Lower lobe of right lung (tissue), 2 donors: ENCODE measurements at places on chromosomes 7 and 10.

DNA sequence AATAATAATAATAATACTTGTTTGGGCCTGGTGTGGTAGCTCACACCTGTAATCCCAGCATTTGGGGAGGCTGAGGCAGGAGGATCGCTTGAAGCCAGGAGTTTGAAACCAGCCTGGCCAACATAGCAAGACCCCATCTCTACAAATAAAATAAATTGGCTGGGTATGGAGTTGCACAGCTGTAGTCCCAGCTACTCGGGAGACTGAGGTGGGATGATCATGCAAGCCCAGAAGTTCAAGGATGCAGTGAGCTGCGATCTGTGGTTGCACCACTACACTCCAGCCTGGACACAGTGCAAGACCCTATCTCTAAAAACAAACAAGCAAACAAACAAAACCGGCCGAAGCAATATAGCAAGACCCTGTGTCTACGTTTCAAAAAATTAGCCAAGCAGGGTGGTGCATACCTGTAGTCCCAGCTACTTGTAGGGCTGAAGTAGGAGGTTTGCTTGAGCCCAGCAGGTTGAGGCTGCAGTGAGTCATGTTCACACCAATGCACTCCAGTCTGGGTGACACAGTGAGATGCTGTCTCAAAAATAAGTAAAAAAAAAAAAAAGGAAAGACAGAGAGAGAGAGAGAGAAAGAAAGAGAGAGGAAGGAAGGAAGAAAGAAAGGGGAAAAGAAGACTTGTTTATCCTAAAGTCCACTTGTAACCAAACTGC lies 85.6 kb upstream of the KDM7A start:
- no peak overlapping the region for H3K27ac ChIP-seq
- no peaks in the 10 kb centered on the region for H3K4me1 ChIP-seq
- no peak overlapping the region for H3K4me3 ChIP-seq

DNA sequence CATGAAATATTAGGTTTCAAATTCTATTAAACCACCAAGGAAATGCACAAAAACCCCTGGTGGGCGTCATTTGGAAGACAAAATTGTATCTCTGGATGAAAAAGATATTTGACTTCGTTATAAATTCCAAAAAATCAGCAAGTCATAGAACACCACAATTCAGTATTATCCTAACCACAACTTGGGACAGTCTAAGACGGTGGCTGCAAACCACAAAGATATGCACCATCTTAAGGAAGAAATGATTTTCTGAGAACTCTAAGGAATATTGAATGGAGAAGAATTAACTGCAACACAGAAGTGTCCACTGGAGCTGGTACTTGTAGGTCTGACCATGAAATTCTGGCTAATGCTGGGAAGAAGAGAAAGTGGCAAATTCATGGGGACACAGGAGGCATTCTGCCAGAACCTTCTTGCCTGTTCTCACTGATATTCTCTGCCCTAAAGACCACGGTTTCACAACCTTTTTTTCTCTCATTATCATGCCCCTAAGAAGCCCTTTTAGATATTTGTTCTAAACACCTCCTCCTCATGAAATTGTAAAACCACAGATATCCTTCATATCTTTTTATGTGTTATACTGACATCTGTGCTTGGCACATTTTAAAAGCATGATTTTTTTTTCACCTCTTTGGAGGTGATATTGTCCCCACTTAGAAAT lies 92.9 kb downstream of the SFMBT2 start:
- H3K27me3 ChIP-seq = no peaks in the 10 kb centered on the region
- peaks cover 13% of the 10 kb centered on the region for H3K4me1 ChIP-seq
- no peaks in the 10 kb centered on the region for H3K36me3 ChIP-seq

- no peak for DNase-seq
- H3K4me1 ChIP-seq = peaks cover 22% of the 10 kb centered on the region
- peaks cover 68% of the 10 kb centered on the region for H3K36me3 ChIP-seq
- no peak overlapping the region for H3K4me3 ChIP-seq
- H3K27ac ChIP-seq = no peak overlapping the region
Measured at GRCh38 chr10:125828311-125828710, 5.0 kb downstream of the BCCIP start.

GRCh38 chr7:88366845-88367244 lies 60.2 kb upstream of the STEAP4 start:
- H3K27me3 ChIP-seq = no peaks in the 10 kb centered on the region
- H3K4me1 ChIP-seq = no peaks in the 10 kb centered on the region
- DNase-seq = no peak
- no peaks in the 10 kb centered on the region for H3K36me3 ChIP-seq
- H3K27ac ChIP-seq = no peak overlapping the region

- H3K4me1 ChIP-seq = no peaks in the 10 kb centered on the region
- no peak overlapping the region for H3K27ac ChIP-seq
- no peaks in the 10 kb centered on the region for H3K27me3 ChIP-seq
- no peak for DNase-seq
- H3K36me3 ChIP-seq = no peaks in the 10 kb centered on the region
Measured at GRCh38 chr10:130963786-130964522, 347.6 kb downstream of the TCERG1L start.

DNA sequence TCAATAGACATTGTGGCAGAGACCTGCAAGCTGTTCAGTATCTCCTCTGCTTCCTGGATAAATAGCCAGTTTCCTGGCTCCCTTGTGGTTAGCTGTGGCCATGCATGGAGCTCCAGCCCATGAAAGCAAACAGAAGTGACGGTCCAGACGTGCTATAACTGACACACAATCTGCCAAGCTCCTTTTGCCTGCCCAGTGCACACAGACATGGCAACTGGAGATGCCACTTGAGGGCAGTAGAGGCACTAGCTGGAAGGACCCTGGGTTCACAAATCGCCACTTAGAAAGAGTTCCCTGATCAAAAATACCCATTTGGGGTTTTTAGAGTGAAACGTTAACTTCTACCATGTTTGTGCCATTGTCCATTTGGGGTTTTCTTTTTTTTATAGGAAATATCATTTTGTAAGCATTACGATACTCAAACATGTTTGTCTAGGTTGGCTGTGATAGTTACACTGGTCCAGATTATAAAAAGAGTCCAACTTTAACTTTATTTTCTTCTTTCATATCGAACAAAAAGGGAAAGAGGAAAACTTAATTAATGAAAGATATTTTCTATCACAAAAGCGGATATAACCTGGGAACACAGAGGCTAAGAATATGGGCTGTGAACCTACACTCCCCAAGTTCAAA lies 31.3 kb downstream of the KIN start:
- peaks cover 97% of the 10 kb centered on the region for H3K36me3 ChIP-seq
- no peak overlapping the region for H3K27ac ChIP-seq
- no peaks in the 10 kb centered on the region for H3K4me1 ChIP-seq
- no peaks in the 10 kb centered on the region for H3K27me3 ChIP-seq

GRCh38 chr7:85184599-85185423 lies 2.0 kb downstream of the SEMA3D start:
- H3K27ac ChIP-seq = peak overlapping the region; percentile 62
- peaks cover 15% of the 10 kb centered on the region for H3K27me3 ChIP-seq

- no peaks in the 10 kb centered on the region for H3K36me3 ChIP-seq
- H3K4me3 ChIP-seq = no peak overlapping the region
- DNase-seq = no peak
- H3K27ac ChIP-seq = no peak overlapping the region
Measured at GRCh38 chr7:144105211-144105610, 4.2 kb upstream of the OR2A2 start.

GRCh38 chr10:110651044-110651958 lies 7.2 kb downstream of the RBM20 start:
- H3K27me3 ChIP-seq = peaks cover 65% of the 10 kb centered on the region
- H3K4me1 ChIP-seq = no peaks in the 10 kb centered on the region
- H3K4me3 ChIP-seq = no peak overlapping the region
- H3K27ac ChIP-seq = no peak overlapping the region
- no peak for DNase-seq
- no peaks in the 10 kb centered on the region for H3K36me3 ChIP-seq

DNA sequence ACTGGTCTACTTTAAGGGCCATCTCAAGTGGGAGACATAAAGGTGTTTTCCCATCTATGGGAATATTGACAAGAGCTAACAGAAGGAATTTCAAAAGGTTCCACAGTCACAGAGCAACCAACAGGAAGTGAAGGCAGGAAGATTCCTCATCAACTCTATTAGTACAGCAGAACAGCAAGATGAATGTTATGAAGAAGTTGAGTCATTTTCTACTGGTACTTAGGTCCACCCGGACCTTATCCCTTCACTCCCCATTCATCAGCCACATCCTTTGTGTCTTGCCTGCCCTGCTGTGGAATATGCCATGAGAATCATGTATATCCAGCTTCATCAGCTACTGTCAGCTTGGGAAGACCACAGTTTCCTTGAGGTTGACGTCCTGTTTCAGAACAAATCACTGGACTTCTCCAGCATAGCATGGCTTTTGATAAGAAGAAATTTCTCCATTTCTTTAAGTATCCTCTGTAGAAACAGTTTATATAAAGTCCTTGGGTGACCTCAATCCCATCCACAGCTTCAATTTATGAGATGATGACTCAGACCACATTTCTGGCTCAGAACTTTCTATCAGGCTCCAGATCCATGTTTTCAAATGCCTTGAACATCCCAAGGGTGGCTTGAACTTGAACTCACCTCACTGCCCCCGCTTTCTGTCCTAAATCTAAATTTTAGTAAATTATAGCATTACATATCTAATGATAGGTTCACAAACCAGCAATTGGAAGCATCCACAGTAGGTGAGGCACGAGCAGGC lies 84.9 kb upstream of the AGK start:
- no peak overlapping the region for H3K27ac ChIP-seq
- no peaks in the 10 kb centered on the region for H3K36me3 ChIP-seq
- DNase-seq = no peak
- H3K27me3 ChIP-seq = no peaks in the 10 kb centered on the region

GRCh38 chr7:22140578-22140977 lies 194.9 kb upstream of the CDCA7L start:
- peaks cover 84% of the 10 kb centered on the region for H3K36me3 ChIP-seq
- peak overlapping the region; percentile 22 for H3K27ac ChIP-seq
- no peak overlapping the region for H3K4me3 ChIP-seq
- no peak for DNase-seq
- H3K27me3 ChIP-seq = no peaks in the 10 kb centered on the region

DNA sequence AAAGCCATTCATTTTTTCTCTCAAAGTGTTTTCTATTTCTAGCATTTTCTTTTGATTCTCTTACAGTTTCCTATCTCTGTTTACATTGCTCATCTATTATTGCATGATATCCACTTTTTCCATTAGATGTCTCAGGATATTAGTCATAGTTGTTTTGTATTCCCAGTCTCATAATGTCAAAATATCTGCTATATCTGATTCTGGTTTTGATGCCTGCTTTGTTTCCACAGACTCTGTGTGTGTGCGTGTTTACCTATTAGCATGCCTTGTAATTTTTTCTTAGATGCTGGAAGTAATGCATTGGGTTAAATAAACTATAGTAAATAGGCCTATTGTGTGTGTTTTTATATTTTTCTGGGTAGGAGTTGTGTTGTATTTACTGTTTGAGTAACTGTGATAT lies 1126.3 kb downstream of the SORCS1 start:
- no peaks in the 10 kb centered on the region for H3K36me3 ChIP-seq
- no peak overlapping the region for H3K4me3 ChIP-seq
- H3K4me1 ChIP-seq = no peaks in the 10 kb centered on the region
- no peak for DNase-seq
- H3K27ac ChIP-seq = no peak overlapping the region
- no peaks in the 10 kb centered on the region for H3K27me3 ChIP-seq

- no peak overlapping the region for H3K27ac ChIP-seq
- no peak for DNase-seq
- H3K4me1 ChIP-seq = no peaks in the 10 kb centered on the region
- peaks cover 8% of the 10 kb centered on the region for H3K36me3 ChIP-seq
- no peaks in the 10 kb centered on the region for H3K27me3 ChIP-seq
- no peak overlapping the region for H3K4me3 ChIP-seq
Measured at GRCh38 chr7:30646154-30646553, 36.1 kb downstream of the CRHR2 start.

- no peak overlapping the region for H3K4me3 ChIP-seq
- no peaks in the 10 kb centered on the region for H3K4me1 ChIP-seq
- H3K27ac ChIP-seq = no peak overlapping the region
- no peaks in the 10 kb centered on the region for H3K36me3 ChIP-seq
- DNase-seq = no peak
- no peaks in the 10 kb centered on the region for H3K27me3 ChIP-seq
Measured at GRCh38 chr7:158576050-158576762, 11.4 kb downstream of the PTPRN2 start.

DNA sequence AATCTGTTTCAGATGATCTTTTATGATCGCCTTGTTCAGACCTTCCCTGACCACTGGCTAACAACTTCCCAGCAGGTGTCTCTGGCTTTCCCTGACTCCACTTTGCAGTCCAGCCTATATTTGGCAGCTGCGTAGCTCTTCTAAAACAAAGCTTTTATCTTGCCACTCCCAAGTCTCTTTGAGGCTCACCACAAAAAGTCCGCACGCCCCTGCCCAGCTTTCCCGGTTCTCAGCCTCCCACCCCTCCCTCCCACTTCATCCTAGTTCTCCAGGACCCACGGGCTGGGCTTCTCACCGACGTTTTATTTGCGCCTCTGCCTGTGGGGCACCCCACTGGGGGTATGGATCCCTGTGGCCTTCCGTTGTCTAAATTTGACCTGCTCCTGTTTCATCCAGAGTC lies 58.9 kb upstream of the USP6NL start:
- no peak for DNase-seq
- H3K36me3 ChIP-seq = no peaks in the 10 kb centered on the region
- H3K4me1 ChIP-seq = no peaks in the 10 kb centered on the region
- H3K4me3 ChIP-seq = no peak overlapping the region

GRCh38 chr7:56079450-56080185 lies 13.1 kb downstream of the PHKG1 start:
- peaks cover 18% of the 10 kb centered on the region for H3K4me1 ChIP-seq
- H3K36me3 ChIP-seq = peaks cover 34% of the 10 kb centered on the region
- H3K4me3 ChIP-seq = no peak overlapping the region
- peak; percentile 65 for DNase-seq
- H3K27ac ChIP-seq = peak overlapping the region; percentile 56

DNA sequence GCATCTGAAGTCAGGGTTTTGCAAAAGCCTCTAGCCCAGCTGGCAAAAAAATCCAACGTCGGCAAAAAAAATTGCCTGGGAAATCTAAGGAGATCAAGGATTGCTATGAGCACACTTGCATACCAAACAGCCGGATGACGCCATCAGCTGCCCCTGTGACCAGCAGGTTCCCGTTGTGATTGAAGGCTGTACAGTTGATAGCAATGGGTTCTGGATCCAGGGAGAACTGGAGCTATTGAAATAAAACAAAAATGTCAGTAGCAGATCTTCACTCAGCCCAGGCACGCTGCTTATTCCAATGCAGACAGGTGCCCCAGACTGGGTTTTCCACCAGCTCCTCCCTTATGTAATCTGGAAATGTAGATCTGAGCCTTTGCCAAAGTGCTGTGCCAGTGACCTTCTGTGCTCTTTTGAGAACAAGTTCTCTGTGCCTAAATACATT lies 18.7 kb upstream of the CYREN start:
- no peak for DNase-seq
- no peak overlapping the region for H3K4me3 ChIP-seq
- peaks cover 100% of the 10 kb centered on the region for H3K36me3 ChIP-seq
- no peaks in the 10 kb centered on the region for H3K4me1 ChIP-seq
- H3K27me3 ChIP-seq = no peaks in the 10 kb centered on the region
- H3K27ac ChIP-seq = no peak overlapping the region

DNA sequence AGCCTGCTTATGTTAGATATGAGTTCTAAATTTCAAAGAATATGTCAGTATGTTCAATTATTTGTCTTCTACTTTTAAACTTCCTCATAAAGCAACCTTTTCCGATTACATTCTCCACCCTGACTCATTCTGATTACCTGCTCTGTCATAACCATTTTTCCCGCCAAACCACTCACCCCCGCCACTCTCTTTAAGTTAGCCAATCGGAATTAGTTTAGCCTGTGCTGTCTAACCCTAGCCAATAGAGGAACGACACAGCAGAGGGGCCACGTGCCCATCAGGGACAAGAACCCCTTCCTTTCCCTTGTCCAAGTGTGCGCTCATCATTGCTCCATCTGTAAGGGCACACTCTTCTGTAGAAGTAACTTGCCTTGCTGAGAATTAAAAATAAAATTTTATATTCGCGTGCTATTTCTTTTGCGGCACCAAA lies 91.4 kb downstream of the CCDC71L start:
- no peaks in the 10 kb centered on the region for H3K27me3 ChIP-seq
- H3K36me3 ChIP-seq = no peaks in the 10 kb centered on the region
- H3K4me3 ChIP-seq = no peak overlapping the region
- no peak for DNase-seq
